ENCODE measurements at places on chromosomes 16 and 17. TPM values are rescaled to one million over a fixed set of nuclear protein-coding genes. Genes with fewer than 3 reads are reported as not detected.

Gene CPHXL
- total RNA-seq = not detected

Gene CCDC137
- total RNA-seq = 6.1 TPM

Gene PPP1R27
- total RNA-seq = not detected

Gene KRTAP9-4
- total RNA-seq = not detected

Gene GUCY2D
- under 0.01 TPM for total RNA-seq

DNA sequence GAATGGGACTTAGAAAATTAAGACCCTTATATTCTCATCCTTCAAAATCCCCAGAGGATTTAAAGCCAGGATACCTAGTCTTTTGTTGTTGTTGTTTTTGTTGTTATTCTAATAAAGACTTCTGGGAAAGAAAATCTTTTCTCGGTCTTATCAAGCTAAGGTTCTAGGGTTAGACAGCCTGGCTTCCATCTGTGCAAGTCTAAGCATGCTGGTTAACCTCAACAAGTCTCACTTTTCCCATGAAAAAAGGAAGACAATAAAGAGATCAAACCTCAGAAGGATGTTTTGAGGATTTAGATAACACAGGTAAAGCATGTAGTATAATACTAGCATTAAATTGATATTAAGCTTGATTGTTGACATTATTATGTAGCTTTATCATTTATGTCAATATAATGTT, 486.4 kb upstream of the SOX9 start:
- no peak for DNase-seq

DNA sequence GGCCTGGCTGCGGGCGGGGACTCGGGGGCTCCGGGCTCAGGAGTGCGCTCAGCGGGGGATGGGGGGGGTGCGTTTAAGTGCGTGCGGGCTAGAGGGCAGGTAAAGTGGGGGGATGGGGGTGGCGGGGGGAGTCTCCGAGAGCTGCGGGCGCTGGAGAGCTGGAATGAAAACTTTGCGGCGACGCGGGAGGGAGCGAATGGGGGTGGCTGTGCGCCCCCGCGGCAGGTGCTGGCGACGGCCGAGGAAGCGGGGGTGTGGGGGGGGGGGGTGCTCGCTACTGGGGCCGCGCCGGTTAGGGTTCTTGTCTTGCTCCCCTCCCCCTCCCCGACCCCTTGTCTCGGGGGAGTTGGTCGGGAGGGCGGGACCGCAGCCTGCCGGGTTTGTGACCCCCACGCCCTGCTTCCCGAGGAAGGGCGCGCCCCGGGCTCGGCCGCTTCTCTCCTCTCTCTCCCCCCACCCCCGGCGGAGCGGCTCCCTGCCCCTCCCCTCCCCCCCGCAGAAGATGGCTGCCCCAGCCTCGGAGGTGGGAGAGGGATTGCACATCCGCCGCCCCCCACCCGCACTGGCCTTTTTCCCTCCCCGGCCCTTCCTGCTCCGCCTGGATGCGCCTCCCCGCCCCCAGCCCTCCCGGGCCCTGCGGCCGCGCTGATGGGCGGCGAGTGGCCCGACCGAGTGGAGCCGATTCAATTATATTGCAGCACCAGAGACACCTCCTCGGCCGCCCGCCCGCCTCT, 649 bp downstream of the GSE1 start:
- no peak for DNase-seq

GRCh38 chr16:17277981-17278381, 192.8 kb downstream of the XYLT1 start:
- no peak for DNase-seq

GRCh38 chr16:71917900-71918299, 22.6 kb downstream of the IST1 start:
- no peak for DNase-seq

- DNase-seq = no peak
These were observed 7.6 kb downstream of the ABCA6 start for GRCh38 chr17:69134112-69134511.

DNA sequence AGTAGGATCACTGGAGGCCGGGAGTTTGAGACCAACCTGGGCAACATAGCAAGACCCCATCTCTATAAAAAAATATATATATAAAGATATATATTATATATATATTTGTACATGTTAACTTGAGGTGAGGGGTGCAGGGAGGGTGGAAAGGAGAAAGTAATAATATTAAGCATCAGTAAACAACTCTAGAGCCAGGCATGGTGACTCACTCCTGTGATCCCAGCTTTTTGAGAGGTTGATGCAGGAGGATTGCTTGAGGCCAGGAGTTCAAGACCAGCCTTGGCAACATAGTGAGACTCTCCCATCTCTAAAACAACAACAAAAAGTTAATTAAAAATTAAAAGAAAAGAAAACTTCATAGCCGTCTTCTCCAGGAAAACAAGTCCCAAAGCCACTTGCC, 61.7 kb upstream of the SMURF2 start:
- no peak for DNase-seq

DNA sequence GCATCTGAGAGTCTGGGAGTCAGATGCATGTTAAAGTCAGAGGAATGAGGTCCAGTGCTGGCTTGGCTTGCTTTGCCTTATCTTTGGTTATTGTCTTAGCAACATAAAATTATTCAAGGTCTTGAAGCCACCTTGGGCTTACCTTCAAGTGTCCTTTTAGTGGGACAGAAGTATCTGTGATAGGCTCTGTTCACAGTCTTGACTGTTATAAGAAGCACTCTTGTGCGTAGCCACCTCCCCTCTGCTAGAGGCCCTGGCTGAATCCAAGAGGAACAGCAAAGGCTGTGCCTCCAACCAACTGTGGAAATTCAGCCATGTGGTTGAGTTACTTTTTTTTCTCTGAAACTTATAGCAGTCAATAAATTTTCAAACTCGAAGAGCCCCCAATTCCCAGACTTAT, 8.6 kb upstream of the MAP3K3 start:
- no peak for DNase-seq

DNA sequence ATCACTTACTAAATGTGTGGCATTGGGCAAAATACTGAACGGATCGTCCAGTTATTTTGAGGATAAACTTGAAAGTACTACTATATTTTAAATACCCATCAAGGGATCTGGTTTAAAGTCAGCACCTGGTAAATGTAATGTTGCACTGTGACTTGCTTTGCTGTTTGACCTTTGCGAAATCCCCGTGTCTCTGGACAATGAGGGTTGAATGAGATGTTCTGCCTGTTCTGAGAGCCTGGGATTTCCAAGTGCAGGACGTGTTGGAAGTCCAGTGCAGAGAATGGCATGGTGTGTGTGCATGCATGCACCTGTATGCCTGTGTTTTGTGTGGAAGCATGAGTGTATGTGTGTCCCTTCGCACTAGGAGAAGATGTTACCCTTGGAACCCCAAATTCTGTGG, 106.6 kb downstream of the N4BP1 start:
- no peak for DNase-seq

DNA sequence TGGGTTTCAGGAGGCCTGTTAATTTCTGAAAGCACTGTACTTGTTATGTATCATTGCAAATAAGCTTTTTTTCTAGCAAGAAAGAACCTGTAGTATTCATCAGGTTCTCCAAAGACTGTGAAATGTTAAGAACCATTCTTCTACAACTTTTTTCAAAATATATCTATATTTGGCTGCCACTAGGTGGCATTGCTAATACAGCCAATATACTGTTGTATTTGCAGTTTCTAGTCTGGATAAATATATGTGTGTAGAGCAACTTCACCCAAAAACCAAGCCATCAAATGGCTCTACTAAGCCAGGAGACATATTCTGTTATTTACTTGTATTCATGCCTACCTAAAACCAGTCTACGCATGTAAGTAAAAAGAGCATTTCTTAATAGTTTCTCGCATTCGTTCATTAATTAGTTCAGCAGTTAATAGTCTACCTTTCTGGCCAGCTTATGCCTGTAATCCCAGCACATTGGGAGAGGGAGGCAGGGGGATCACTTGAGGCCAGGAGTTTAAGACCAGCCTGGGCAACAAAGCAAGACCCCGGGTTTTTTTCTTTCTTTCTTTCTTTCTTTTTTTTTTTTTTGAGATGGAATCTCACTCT, 39.5 kb downstream of the VMP1 start:
- DNase-seq = peak; percentile 22

GRCh38 chr16:30600929-30601328, 9.3 kb downstream of the ZNF689 start:
- no peak for DNase-seq

Data from frontal cortex (tissue), 4 donors.